Pulmonary artery endothelial cell (primary cell): ENCODE measurements at places on chromosomes 5 and 9.

DNA sequence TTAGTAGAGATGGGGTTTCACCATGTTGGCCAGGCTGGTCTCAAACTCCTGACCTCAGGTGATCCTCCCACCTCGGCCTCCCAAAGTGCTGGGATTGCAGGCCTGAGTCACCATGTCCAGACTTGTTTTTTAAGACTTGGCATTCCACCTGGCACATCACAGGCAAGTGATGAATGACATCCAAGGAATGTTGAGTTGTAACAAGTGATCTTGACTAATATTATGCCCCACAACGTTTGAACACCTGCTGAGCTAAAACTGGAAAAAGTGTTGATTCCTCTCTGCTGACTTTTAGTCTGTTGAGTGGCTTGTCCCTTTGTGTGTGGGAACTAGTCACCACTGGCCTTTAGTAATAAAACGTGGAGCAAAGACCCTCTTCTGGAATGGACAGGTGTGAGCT lies 54.6 kb downstream of the SUB1 start:
- DNase-seq, result no peak

DNA sequence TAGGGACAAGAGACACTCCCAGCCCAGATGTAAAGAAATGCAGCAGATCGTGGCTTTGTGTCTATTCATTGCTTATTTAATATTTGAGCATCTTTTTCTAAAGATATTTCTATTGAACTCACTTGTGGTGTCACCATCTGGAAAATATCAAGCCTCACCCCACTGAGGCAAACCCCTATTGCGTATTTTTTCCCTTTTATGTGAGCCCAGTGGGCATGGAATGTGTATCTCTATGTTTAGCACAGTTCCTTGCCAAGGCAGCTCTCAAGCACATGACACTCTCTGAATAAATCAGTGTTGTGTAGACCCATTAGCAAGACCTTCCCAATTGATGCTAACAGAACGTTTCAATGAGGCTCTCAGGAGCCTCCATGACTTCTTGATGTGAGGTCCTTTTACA lies 81.6 kb downstream of the TMEM174 start:
- no peak for DNase-seq

DNA sequence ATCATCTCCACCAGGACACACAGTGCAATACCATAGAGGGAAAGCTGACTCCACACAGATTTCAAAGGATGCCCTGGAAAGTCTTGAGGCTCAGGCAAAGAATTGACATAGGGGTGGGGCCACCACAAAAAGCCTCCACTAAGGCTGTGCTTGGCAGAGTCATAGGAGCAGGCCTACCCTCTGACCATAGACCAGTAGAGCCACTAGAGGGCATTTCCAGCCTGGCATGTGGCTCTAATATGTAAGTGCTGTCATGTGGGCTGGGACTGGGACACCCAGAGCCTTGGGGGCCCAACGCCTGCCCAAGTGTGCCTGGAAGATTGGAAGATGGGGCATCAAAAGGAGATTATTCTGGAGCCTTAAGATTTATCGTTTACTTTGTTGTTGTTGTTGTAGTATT lies 726.0 kb downstream of the DNAH5 start:
- DNase-seq, result no peak

DNA sequence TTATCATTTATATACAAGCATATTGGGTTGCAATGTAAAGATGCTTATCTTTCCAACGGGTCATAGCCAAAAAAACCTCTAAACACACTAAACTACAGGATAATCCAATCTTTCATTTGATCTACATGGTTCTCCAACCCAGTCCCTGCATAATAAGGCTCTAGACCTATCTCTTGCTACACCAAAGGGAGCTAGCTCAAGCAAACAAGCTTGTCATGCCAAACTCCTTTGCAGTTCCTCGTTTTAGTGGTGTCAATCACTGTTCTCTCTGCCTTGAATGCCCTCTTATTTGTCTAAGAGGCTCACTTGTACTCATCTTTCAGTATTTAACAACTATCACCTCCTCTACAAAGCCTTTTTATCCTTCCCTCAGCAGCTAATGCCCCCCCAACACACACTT lies 5.6 kb downstream of the HOMER1 start:
- no peak for DNase-seq

DNA sequence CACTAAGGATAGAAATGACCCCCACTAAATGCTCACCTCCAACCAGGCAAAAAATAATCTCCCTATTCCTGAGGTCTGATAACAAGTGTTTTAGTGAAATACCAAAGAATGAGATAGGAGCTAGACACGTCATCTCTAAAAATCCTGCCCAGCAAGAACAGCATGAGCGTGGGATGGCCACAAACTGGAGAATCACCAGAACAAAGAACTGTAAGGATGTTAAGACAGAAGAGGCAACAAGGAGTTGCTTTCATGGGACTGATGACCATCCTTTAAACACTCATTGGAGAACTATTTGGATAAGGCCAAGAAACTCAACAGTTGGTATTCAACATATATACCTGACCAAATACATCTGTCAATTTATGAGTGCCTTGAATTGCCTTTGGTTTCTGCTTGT lies 113.7 kb downstream of the RASEF start:
- no peak for DNase-seq

DNA sequence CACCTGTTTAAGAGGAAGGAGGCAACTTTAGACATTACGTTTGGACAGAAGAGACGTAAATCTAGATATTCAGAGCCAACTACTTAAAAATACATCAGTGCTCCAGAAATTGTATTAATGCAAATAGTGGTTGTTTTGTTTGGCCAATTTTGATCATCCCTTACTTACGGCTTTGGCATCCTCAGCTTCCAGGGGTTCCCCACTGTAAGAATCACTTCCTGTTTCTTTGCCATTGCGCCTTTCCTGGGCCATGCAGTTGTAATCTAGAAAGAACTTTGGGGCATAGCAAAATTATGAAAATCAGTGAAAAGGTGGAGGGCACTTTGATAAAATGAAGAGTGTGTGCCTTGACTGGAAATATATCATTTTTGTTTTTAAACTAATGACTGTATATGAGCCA lies 537.2 kb upstream of the TLE4 start:
- no peak for DNase-seq

GRCh38 chr5:124746916-124747790 lies 714 bp upstream of the ZNF608 start:
- DNase-seq, result peak; percentile 91

- no peak for DNase-seq
These were observed 28.8 kb downstream of the AK8 start for GRCh38 chr9:132849185-132849706.

DNA sequence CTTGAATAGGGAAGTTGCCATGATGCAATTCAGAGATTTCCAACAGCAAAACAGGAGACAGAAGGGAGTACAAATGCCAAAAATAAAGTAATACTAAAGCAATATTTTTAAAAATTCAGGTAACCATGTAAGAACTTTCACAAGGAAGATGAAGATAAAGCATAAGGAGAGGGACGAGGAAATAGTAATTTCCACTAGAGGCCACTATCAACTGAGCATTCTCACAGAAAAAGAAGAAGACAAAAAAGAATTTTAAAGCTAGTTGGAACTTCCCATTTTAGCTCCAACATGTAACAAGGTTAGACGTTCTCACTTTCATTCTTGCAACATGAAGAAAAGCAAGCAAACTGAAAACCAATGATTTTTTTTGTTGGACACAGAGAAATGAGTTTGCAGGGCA lies 779.9 kb upstream of the CDH6 start:
- DNase-seq, result no peak

GRCh38 chr9:127049044-127049443 lies 73.4 kb downstream of the ANGPTL2 start:
- DNase-seq, result peak; percentile 99

DNA sequence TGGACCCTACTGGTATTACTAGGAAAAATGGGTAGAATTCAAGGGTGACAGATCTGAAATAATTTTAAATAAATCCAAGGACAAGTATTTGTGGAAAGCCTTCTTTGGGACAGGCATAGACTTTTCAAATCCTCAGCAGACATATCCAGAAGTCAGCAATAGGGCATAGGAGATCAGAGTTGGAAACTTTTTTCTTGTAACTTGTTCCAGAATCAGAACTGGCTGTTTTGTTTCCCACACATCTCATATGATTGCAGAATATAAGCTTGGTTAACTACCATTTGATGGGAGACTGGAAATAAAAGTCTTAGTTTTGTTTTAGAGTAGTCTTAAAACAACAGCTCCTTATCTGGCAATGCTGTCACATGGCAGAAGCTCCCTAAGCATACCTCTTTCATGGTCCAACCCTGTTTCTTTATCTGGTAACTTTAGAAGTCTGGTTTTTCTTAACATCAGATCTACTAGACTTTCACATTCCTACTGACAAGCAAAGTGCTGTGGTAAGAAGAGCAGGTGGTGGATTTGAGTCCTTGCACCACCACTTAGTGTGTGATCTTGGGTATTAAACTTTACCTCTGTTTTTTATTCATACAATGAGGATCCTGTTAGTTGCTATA lies 25.1 kb downstream of the XRCC4 start:
- DNase-seq, result no peak

GRCh38 chr5:173806270-173807035 lies 81.7 kb upstream of the CPEB4 start:
- DNase-seq, result no peak

- DNase-seq, result no peak
These were observed 84.0 kb upstream of the SMIM32 start for GRCh38 chr5:136276946-136277345.

- no peak for DNase-seq
These were observed 84.7 kb downstream of the YTHDC2 start for GRCh38 chr5:113598150-113598549.

GRCh38 chr5:131460867-131461572 lies 174.0 kb downstream of the RAPGEF6 start:
- peak; percentile 26 for DNase-seq

DNA sequence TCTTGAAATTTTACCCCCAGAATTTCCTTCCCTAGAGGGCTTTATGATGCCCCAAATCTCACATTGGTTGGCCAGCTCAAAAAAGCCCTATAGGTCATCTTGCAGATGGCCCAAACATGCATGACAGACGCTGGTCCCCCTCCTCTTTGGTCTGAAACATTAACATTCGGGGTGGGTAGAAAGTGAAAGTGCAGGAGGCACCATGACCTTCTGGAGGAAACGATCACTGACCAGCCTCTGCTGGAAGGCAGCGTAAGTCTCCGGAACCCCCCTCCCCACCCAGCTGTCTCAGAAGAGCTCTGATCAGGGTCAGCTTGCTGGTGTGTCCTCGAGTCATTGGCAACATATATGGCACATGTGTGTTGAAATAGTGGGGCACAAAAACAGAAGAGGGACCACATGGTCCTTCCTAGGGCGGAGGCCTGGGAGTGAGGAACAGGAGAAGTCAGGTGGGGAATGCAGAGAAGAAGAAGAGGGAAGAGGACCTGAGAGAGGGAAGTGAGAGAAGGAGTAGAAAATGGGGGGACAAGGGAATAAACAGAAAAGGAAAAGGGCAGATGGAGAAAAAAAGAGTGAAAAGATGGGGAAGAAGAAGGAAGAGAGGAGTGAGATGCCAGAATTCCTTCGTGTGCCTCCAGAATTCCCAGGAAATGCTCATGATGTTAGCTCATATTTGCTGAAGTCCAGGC lies 46.2 kb downstream of the IL31RA start:
- DNase-seq, result no peak

DNA sequence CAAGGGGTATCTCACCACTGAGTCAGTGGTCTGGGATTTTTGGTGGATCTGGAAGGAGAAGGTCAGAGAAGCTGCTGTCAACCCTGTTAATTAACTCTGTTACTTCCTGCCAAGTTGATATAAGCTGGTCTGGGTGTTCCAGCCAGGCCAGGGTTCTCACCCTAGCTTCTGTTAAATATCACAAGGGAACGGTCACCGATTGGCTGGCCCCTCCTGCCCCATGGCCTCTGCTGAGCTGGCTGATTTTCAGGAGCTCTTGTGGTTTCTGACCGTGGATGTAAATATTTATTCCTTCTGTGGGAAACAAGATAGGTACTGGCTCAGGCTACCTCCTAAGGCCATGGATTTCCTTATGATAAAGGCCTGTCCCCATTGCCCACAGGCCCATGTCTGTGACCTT lies 1.0 kb downstream of the ADAMTS13 start:
- DNase-seq, result no peak

DNA sequence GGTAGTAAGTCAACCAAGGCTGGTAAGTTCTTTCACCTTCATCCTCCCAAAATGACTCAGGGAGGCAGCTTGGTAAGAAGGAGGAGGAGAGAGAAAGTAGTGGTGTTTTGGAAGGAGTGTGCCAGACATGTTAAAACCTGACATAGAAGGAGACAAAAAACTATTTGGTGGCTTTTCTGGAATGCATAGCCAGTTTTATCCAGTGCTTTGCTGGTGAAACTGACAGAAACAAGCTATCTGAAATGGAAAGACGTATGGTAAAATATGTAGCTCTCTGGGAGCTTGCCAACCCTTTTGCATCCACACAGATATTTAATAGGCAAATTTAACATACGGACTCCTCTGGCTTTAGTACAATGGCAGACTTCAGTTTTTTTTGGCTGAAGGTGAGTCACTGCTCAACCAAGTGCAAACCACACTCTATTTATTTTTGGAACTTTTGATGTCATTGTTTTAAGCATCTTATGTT lies 45.4 kb downstream of the RAB14 start:
- DNase-seq, result no peak

- DNase-seq, result no peak
These were observed 18.2 kb upstream of the NREP start for GRCh38 chr5:111775224-111775623.

DNA sequence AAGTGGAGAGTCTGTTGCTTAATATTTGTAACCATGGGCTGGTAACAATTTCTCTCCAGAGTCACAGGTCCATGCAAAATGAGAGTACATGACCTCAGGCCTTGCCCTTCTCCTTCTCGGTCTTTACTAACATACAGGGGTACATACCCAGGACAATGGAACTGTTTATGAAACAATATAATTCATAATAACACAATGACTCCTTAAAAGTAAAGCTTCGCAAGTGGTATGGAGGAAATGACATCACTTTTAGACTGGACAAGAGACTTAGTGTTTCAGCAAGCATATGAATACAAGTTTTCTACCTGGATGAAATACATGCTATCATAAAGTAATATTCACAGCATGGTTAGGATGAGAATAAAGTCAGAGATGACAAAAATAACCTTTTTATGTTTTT lies 386.6 kb downstream of the PLK2 start:
- no peak for DNase-seq

- DNase-seq, result no peak
These were observed 200 bp downstream of the NPR3 start for GRCh38 chr5:32711362-32711680.

- DNase-seq, result no peak
These were observed 31.8 kb upstream of the TLR4 start for GRCh38 chr9:117672369-117672768.

DNA sequence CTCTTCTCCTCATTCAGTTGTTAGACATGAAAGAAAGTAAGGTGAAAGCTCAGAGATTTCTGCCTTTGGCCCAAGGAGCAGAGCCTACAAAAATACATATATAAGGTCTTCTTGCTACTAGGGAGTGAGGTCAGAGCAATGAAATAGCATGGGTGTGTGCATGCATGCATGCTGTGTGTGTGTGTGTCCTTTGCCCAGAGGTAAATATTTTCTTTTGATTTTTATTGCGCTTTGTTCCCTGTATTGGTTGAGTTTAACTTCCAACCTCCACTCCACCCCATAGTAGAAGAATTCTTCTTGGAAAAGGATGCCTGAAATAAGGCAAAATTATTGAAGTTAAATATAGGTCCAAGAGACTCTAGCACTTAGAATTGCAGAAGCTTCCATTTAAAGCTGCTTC lies 248.0 kb upstream of the PTGER4 start:
- no peak for DNase-seq

- DNase-seq, result no peak
These were observed 246.3 kb downstream of the COX7C start for GRCh38 chr5:86864051-86864450.
